ENCODE measurements at places on chromosomes 2 and 18. TPM values are rescaled to one million over a fixed set of nuclear protein-coding genes. Genes with fewer than 3 reads are reported as not detected.
A peak's percentile ranks its signal among the peaks of the same experiment; 100 is the strongest.

GRCh38 chr2:181397331-181397730, 59.9 kb upstream of the ITGA4 start:
- peaks cover 25% of the 10 kb centered on the region for H3K4me1 ChIP-seq
- no peaks in the 10 kb centered on the region for H3K27me3 ChIP-seq
- no peak overlapping the region for H3K4me3 ChIP-seq

- DNase-seq = no peak
- H3K36me3 ChIP-seq = no peaks in the 10 kb centered on the region
- no peak overlapping the region for H3K27ac ChIP-seq
Measured at GRCh38 chr2:104025295-104025694, 828.6 kb upstream of the POU3F3 start.

POTEC gene
- total RNA-seq = not detected

TMX3 gene
- 65.4 TPM for total RNA-seq

SOWAHC gene
- 0.09 TPM for total RNA-seq

DNA sequence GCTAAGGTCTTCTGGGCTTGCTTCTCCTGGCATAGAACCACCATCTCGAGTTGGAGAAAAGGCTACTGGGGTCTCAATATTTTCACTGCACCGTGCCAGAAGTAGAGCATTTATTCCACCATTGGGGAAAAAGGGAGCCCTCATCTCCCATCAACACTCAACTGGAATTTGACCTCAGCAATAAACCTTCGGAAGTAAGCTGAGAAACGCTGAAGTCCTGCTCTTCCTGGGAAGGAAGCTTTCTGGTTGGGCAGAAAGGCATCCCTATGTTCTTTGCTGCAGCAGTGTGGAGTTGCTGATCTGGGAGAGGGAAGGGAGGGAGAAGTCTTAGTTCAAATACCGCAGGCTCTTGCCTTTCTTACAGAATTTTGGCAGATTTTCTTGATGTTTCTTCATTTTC, 368.8 kb downstream of the NUP35 start:
- no peak overlapping the region for H3K4me3 ChIP-seq
- no peak for DNase-seq
- no peaks in the 10 kb centered on the region for H3K27me3 ChIP-seq
- no peak overlapping the region for H3K27ac ChIP-seq
- no peaks in the 10 kb centered on the region for H3K4me1 ChIP-seq

DNA sequence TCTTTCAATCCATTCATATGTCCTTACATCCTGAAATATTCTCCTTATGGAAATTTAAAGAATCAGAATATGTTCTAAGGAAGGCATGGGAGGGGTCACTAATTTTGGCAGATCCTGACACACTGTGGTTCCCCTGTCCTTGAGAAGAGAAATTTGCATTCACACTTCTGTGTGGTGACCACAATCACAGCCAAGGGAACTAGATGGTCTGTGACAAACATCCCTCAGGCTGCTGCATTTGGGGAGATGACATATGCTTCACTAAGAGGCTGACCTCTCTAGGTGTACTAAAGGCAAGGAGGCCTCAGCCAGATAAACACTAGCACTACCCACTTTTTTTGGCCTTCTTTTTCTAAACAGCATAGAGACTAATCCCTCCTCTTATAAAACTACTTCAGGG, 129.6 kb downstream of the MREG start:
- H3K4me1 ChIP-seq = no peaks in the 10 kb centered on the region
- H3K27ac ChIP-seq = no peak overlapping the region
- H3K4me3 ChIP-seq = no peak overlapping the region
- DNase-seq = no peak

C2orf78 gene
- total RNA-seq = not detected

MOGAT1 gene
- not detected for total RNA-seq

ABHD3 gene
- total RNA-seq = 47.9 TPM

GRCh38 chr2:157216286-157216965, 41.1 kb upstream of the GALNT5 start:
- no peak overlapping the region for H3K27ac ChIP-seq
- no peak for DNase-seq
- H3K4me3 ChIP-seq = no peak overlapping the region
- no peaks in the 10 kb centered on the region for H3K36me3 ChIP-seq

UGT1A5 gene
- not detected for total RNA-seq

DYNAP gene
- total RNA-seq = not detected

GRCh38 chr2:236180831-236181453, 12.8 kb upstream of the GBX2 start:
- H3K4me1 ChIP-seq = no peaks in the 10 kb centered on the region
- peaks cover 46% of the 10 kb centered on the region for H3K27me3 ChIP-seq
- peak; percentile 49 for DNase-seq
- H3K27ac ChIP-seq = no peak overlapping the region
- H3K4me3 ChIP-seq = no peak overlapping the region
- no peaks in the 10 kb centered on the region for H3K36me3 ChIP-seq

DNA sequence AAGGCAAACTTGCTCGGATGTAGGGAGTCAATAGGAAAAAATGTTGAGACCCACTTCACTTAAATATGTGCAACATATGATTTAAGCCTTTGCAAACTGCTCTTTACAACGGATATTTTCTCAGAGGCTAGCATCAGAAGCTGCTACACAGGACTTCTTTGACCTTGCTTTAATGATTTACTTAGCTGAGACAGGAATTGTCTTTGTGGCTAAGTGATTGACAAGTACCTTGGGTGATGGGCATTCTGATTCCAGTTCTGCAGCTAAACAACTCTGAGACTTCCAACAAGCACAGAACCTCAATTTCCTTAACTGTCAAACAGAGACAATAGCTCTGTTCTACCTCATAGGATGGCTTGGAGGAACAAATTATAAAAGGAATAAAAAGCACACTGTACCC, 150.2 kb downstream of the NCKAP5 start:
- H3K27me3 ChIP-seq = no peaks in the 10 kb centered on the region
- H3K4me3 ChIP-seq = no peak overlapping the region
- no peaks in the 10 kb centered on the region for H3K36me3 ChIP-seq
- no peaks in the 10 kb centered on the region for H3K4me1 ChIP-seq

- no peaks in the 10 kb centered on the region for H3K4me1 ChIP-seq
- no peak for DNase-seq
- no peaks in the 10 kb centered on the region for H3K36me3 ChIP-seq
- H3K27ac ChIP-seq = no peak overlapping the region
- peaks cover 23% of the 10 kb centered on the region for H3K27me3 ChIP-seq
Measured at GRCh38 chr2:152420363-152420762, 85.4 kb downstream of the FMNL2 start.

- H3K4me3 ChIP-seq = peak overlapping the region; percentile 10
- H3K27me3 ChIP-seq = peaks cover 35% of the 10 kb centered on the region
- DNase-seq = no peak
- no peak overlapping the region for H3K27ac ChIP-seq
- H3K36me3 ChIP-seq = no peaks in the 10 kb centered on the region
Measured at GRCh38 chr2:217943446-217944321, 59.1 kb downstream of the TNS1 start.

GRCh38 chr2:164560181-164560792, 61.0 kb downstream of the GRB14 start:
- no peak for DNase-seq
- no peaks in the 10 kb centered on the region for H3K27me3 ChIP-seq
- no peaks in the 10 kb centered on the region for H3K4me1 ChIP-seq
- H3K4me3 ChIP-seq = no peak overlapping the region
- H3K36me3 ChIP-seq = no peaks in the 10 kb centered on the region
